ENCODE measurements at places on chromosomes 7 and 10.
A peak's percentile ranks its signal among the peaks of the same experiment; 100 is the strongest.

- DNase-seq: no peak
Measured at GRCh38 chr7:130275826-130276297, 9.2 kb downstream of the CPA2 start.

DNA sequence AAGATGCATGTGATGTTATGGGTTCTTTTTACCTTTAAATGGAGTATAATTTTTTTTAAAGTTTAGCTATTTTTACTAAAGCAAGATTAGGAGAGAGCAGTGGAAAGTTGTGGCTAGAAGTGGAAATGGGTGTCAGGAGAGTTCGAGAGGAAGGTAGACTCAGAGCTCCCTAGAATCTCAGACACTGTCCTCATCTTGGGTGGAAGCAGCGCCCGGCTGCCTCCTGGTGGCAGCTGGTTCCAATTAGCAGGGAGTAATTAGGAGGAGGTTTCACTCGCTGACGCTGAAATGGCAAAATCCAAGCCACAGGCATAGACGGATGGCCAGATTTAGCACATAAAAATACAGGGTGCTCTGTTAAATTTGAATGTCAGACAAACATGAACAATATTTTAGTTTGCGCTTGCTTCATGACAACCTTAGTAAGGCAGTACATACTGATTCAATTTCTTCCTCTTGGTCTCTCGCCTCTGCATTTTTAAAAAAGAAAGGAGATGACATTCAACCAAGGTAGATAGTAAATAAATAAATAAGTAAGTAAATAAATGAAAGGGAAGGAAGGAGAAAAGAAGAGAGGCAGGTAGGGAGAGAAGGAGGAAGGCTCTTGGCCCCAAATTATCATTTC, 58.5 kb downstream of the LGI1 start:
- DNase-seq: peak; percentile 32

- DNase-seq: no peak
Measured at GRCh38 chr7:47621979-47622561, 40.2 kb upstream of the TNS3 start.

DNA sequence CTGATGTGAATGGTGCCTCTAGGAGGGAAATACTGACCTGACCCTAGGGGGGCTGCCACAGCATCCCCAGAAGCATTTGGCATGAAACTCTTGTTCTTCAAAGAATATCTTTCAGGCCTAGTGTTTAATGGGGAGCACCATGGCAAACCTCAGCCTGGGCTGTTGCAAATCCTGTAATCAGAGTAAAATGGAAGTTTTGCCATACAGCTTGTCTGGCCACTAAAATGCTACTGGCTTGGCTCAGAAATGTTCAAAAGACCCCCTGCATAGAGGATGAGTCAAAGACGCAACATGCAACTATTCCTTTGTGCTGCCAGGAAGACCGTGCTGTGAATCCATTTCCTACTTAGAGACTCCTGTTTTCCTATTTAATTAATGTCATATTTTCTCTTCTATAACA, 26.7 kb downstream of the HECW1 start:
- DNase-seq: no peak

DNA sequence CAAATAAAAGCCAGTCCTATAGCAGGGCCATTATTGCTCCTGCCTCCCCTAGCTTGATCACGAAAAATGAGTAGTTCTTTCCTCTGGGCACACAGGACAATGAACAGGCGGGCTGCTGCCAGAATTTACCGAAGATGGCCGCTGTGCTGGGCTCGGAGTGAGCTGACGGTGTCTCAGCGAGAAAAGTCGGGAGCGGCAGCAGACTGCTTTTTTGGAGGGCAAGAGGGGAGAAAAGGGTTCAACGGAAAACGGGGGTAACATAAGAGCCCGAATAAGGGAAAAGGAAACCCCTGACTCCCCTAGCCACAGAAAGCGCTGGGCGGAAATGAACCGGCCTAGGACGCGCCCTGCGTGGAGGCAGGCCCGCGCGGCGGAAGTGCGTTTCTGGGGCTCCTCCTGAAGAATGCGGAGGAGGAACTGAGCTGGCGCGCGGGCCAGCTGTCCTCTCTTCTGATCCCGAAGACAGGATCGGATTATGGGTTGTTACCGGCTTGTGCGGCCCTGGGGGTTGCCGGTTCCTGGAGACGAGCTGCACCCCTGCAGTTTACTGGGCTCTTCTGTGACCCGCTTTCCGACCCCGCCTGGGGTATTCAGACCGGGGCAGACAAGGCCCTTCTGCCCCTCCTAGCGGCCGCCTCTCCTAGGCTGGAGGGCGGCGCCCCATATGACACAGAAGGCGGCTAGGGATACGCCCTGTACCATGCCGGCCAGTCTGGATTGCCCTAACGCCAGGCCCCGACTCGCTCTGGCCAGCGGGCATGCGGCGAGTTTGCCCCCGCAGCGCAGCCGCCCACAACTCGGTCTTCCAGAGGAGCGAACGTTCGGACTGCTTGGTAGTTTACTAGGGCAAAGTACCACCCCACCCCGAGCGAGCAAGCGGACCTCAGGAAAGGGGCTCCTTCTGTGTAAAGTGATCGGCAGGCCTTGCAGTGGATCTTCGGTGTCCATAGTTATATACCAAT, 30.1 kb upstream of the KMT2E start:
- DNase-seq: peak; percentile 83

- DNase-seq: peak; percentile 65
Measured at GRCh38 chr10:97849687-97850402, at the start of gene GOLGA7B. GOLGA7B (plus strand) TSS chr10:97849843; CDS start chr10:97850304, 461 bp downstream.

Data from stimulated activated CD4-positive, alpha-beta T cell treated with anti-CD3 and anti-CD28 coated beads, Interleukin-4, amount 100 ng/mL, for 1 hour (primary cell).